ENCODE measurements at places on chromosomes 11 and 22. TPM values are rescaled to one million over a fixed set of nuclear protein-coding genes. Genes with fewer than 3 reads are reported as not detected.

DNA sequence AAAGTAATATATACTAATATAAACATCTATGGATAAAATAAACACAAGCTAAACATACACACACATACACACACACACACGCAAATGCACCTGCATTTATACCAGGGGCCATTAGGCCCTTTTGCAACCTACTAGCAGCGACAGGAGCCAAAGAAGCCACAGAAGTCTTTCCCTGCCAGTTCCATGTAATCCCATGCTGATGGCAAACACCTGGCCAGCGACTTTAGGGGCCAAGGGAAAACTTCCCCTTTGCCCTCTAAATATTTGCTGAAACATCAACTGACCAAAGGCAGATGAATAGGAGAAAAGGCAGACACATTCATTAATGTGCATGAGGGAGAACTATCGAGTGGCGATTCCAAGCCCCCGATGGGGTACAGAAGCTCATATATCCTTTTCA, 14.8 kb upstream of the P2RY2 start:
- no peak for DNase-seq

DNA sequence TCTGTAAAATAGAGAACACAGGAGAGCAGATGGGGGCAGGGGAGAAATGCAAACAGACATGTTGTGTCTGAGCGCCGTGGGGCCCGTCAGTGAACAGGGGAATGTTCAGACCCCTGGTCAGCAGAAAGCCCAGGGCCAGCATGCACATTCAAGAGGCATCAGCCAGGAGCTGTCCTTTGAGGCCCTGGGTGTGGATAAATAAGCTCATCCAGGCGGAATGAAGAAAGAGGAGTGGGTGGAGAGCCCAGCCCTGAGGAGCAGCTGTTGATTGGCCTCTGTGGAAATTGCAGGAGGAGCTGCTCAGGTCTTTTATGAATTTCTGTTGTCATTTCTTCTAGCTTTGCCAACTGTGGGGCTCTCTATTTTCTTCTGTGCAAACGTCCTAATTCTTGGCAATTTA, 49.7 kb upstream of the CECR2 start:
- DNase-seq: no peak

GRCh38 chr11:118010738-118011461, 24.7 kb downstream of the IL10RA start:
- DNase-seq: peak; percentile 90

Gene CCDC157
- 1.8 TPM for total RNA-seq

GRCh38 chr11:61536676-61537270, 28.2 kb downstream of the LRRC10B start:
- no peak for DNase-seq

Gene TSKU
- total RNA-seq: 48.0 TPM

GRCh38 chr11:47348859-47349258, 3.6 kb downstream of the MYBPC3 start:
- no peak for DNase-seq

- no peak for DNase-seq
Measured at GRCh38 chr22:17641269-17641668, 2.7 kb downstream of the BCL2L13 start.

Gene CCDC89
- 2.9 TPM for total RNA-seq

GRCh38 chr11:61927501-61927900, 10.1 kb upstream of the RAB3IL1 start:
- no peak for DNase-seq

Gene KCNJ1
- not detected for total RNA-seq

Gene POTEH
- total RNA-seq: not detected

GRCh38 chr11:15483205-15483604, 368.5 kb downstream of the INSC start:
- DNase-seq: no peak

Gene AQP11
- total RNA-seq: 0.17 TPM

DNA sequence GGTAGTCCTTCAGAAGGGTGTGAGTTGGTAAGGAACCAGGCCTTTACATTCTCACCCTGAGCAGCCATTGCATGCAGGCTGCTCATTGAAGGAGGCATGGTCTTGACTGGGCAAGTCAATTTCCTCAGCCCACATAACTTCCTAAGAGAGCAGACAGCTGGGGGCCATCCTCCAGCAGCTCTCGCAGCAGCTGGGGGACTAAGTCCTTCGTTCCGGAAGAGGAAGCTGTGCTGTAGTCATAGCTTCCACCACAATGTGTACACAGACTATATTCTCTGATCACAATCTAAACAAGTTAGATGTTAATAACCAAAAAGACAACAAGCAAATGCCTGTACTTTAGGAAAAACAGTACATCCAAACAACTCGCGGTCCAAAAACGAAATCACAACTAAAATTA, 30.1 kb upstream of the MPPED1 start:
- DNase-seq: no peak

Gene PHOX2A
- total RNA-seq: 1.3 TPM

All from esophagus muscularis mucosa (tissue), 4 donors.